Activated CD8-positive, alpha-beta memory T cell treated with anti-CD3 and anti-CD28 coated beads for 4 hours (primary cell): ENCODE measurements at places on chromosomes 1 and 21.

GRCh38 chr1:108758796-108759195, 12.3 kb downstream of the STXBP3 start:
- no peak for DNase-seq

GRCh38 chr1:156549390-156549789, 23.0 kb downstream of the IQGAP3 start:
- no peak for DNase-seq

GRCh38 chr1:61496501-61496900, 228.4 kb downstream of the TM2D1 start:
- no peak for DNase-seq

- DNase-seq: peak; percentile 1
These were observed 30.0 kb downstream of the ZMYM4 start for GRCh38 chr1:35298464-35298863.

DNA sequence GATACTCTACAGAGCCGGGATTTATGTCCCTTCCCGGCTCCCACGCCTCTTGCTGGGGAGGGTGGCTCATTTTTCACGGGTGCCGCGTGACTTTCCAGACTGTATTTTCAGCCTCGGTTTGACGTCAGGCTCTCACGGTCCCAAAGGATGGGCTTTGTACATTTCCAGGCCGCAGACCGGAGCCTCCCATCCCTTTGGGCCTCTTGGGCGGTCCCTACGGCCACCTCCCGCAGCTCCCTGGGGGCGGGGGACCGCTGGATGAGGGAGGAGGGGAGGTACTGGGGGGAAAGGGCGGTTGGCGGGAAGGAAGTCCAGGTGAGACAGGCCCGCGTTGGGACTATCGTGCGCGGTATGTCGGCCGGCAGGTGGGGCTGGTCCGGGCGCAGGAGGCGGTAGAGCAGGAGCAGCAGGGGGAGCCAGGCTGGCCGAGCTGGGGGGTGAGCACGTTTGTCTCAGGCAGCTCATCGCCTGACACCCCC, 17.9 kb downstream of the UBL4B start:
- DNase-seq: no peak

DNA sequence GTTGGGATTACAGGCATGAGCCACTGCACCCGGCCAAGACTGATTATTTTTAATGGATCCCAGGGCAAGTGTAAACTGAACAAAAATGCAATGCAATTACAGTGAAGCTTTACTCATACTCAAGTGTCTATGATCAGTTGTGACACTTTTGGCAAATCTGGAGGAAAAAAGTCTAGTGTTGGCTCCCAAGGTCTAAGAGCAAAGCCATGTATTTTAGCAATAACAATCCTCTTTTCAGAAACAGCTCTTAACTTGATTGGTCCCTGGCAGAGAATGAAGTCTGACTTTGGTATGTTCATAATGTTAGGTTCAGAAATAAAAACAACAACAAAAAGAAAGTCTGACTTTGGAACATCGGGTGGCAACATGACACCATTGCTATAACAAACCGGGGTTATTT, 40.2 kb upstream of the C1orf53 start:
- no peak for DNase-seq

GRCh38 chr1:119840745-119841144, 29.5 kb upstream of the REG4 start:
- no peak for DNase-seq

DNA sequence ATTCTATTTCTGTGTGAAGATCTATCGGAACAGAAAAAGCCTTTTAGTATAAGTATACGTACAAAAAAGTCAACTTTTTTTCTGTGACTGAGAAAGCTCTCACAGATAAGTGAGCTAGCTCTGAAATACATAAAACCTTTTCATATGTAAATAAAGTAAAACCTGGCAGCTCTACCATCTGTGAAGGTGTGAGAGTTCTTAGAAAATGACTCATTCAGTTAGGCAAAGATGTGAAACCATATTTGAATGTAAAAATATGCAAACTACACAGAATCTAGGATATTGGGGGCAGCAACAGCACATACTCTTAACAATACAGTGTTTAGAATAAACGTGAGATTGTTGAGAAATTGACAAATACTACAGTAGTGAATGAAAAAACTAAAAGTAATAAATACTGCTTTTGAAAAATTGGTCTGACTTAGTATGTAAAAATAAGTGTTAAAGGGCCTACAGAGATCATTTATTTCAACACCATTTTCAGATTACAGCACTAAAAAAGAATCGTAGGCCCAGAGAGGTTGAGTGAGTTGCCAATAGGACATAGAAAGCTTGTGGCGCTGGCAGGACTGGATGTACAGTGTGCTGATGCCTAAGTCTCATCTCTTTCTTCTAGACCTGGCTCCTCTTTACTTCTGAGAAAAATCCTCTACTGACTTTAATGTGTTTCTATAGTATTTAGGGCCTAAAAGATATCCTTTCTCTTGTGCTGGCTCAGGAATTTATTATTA, 19.8 kb downstream of the ATP6V1G3 start:
- DNase-seq: no peak
